ENCODE measurements at places on chromosomes 2 and 18.
A peak's percentile ranks its signal among the peaks of the same experiment; 100 is the strongest.

GRCh38 chr2:37469126-37469525 is 124.7 kb downstream of the QPCT start:
- DNase-seq = no peak

DNA sequence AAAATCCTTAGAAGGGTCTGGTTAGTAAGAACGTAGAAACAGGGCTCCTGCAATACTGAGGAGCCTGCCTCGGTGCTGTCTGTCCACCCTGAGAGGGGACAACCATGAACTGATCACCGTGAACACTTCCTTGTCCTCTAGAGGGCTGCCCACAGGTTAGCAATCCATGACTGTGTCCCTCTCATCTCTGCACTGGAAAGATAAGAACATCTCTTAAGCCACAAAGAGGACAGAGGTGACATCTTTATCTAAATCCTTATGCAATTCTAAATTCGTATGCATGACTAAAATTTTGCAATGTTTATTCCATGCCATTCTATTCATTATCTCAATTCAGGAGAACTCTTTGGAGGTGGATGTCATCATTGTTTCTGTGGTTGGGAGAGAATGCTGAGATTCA is 12.8 kb downstream of the EFR3B start:
- DNase-seq = no peak

DNA sequence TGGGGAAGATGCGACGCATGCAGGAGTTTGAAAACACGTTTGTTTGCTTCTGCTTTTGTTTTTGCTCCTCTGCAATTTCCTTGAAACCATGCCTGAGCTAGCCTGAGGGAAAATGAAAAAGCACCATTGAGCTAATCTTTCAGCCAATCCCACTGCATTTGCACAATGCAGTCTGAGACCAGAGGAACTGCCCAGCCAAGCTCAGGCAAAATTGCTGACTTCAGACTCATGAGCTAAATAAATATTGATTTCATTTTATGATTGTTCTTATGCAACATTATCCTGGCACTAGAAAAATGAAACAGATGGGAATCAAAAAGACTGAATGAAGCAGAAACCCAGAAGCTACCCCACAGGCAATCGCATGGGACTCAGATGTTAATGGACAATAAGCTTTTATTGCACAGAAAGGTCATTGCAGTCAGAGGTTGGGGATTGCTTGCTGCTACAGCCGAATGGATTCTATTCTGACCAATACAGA is 37.0 kb downstream of the TPRKB start:
- no peak for DNase-seq

GRCh38 chr2:230891509-230891908 is 26.8 kb downstream of the ITM2C start:
- DNase-seq = no peak

DNA sequence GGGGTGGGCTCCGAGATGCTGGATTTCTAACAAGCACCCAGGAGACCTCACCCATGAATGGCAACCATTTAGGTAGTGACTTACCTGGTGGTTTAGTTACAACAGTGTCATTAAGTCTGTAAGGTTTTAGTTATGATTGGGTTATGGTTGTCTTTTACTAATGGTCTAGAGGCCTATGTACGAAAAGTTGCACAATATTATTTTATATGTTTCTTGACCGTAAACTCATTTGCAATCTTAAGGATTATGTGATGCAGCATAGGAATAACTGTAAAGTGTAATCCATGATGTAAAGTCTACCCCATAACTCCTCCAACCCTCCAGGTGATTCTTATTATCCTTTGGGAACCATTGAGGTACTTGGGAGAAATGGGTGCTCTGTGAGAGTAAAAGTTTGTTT is 155.4 kb upstream of the ZEB2 start:
- no peak for DNase-seq

GRCh38 chr2:140669911-140670310 is 1460.9 kb downstream of the LRP1B start:
- no peak for DNase-seq

- DNase-seq = no peak
Observed at GRCh38 chr2:65634304-65634703, 201.9 kb upstream of the SPRED2 start.

DNA sequence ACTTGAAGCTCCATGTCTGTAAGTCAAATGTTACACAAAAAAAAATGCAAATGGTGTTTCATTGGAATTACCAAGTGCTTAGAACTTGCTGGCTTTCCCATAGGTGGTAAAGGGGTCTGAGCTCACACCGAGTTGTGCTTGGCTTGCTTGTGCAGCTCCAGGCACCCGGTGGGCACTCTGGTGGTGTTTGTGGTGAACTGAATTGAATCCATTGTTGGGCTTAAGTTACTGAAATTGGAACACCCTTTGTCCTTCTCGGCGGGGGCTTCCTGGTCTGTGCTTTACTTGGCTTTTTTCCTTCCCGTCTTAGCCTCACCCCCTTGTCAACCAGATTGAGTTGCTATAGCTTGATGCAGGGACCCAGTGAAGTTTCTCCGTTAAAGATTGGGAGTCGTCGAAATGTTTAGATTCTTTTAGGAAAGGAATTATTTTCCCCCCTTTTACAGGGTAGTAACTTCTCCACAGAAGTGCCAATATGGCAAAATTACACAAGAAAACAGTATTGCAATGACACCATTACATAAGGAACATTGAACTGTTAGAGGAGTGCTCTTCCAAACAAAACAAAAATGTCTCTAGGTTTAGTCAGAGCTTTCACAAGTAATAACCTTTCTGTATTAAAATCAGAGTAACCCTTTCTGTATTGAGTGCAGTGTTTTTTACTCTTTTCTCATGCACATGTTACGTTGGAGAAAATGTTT is 97.9 kb upstream of the IL1R2 start:
- no peak for DNase-seq

DNA sequence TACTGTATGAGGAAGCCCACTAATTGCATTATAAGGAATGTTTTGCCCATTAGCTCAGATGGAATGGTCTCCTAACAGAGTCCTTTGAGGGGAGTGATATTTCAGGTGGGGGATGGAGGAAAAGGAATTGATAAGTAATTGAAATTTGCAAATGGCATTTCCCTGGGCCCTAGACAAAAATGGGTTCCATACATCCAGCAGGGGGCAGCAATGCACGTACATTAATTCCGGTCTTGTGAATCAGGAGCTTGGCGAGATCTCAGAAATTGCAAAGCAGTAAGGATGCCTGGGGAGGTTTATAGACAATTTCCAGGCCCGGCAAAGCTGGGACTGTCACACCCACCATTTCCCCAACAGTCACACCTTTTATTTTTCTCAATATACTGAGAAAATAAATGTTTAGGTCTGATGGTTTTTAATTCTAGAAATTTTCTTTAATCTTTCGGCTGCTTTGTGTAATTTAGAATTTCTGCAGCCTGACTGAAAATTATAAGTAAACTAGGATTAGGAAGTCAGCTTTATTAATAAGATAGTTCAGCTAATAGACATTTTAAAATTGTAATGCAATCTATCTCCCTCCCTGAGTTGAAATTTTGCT is 122.8 kb downstream of the LYPD1 start:
- peak; percentile 79 for DNase-seq

DNA sequence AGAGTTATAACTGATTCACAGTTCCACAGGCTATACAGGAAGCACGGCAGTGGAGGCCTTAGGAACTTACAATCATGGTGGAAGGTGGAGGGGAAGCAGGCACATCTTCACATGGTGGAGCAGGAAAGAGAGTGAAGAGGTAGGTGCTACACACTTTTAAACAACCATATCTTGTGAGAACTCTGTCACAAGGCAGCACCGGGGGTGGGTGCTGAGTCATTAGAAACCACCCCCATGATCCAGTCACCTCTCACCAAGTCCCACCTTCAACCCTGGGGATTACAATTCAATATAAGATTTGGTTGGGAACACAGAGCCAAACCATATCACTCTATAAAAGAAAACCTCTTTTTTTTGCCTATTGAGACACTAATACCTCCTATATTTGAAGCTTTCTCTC is 1108.5 kb upstream of the CDH2 start:
- peak; percentile 23 for DNase-seq

DNA sequence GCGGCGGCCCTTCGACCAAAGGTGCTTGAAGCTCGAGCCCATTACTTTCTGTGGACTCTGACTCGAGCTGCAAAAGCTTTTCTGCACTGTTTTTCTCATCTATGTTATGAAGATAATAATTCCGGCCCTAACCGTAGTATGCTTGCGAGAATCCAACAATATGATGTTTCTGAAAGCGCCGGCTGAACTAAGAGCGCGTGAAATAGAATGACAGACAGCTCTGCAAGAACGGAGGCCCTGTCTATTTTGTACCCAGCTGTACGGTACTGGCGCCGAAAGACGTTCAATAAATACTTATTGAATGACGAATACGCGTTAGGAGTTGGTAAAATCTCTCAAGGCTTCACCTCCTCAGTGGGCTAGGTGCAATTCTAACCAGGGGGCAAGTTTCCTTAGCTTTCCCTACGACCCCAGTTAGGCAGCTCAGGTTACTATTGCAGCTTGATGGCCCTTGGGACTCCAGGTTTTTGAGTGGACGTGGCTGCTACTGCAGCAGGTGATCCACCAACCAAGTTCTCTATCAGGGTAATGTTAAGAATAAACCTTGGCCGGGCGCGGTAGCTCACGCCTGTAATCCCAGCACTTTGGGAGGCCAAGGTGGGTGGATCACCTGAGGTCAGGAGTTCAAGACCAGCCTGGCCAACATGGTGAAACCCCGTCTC is 570 bp downstream of the SCRN3 start:
- no peak for DNase-seq

DNA sequence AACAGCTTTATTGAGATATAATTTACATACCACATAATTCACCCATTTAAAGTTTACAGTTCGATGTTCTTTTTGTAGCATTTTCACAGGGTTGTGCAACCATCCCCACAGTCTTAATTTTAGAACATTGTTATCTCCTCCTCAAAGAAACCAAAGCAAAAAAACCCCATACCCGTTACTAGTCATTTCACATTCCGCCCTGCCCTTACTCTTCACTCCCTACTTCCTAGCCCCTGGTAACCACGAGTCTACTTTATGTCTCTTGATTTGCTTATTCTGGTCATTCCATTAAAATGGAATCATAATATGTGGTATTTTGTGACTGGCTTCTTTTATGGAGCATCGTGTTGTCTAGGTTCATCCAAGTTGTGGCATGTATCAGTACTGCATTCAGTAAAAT is 137.7 kb downstream of the TANC1 start:
- DNase-seq = no peak

GRCh38 chr2:43075811-43076585 is 150.4 kb downstream of the ZFP36L2 start:
- DNase-seq = no peak
